ENCODE measurements at places on chromosomes 13 and 19. TPM values are rescaled to one million over a fixed set of nuclear protein-coding genes. Genes with fewer than 3 reads are reported as not detected.

The TPTE2 gene
- not detected for total RNA-seq

The NLRP5 gene
- total RNA-seq: not detected

The ZNF606 gene
- total RNA-seq: 7.0 TPM

The NBEA gene
- total RNA-seq: 4.6 TPM

The XAB2 gene
- total RNA-seq: 22.9 TPM

The PIP5K1C gene
- total RNA-seq: 34.1 TPM

The ERICH6B gene
- not detected for total RNA-seq

The ACP7 gene
- not detected for total RNA-seq

The AMH gene
- 0.18 TPM for total RNA-seq

The SYCN gene
- not detected for total RNA-seq

The IFT88 gene
- 9.6 TPM for total RNA-seq

The IL12RB1 gene
- 0.09 TPM for total RNA-seq

The SIGLEC11 gene
- total RNA-seq: 0.09 TPM

The PODNL1 gene
- total RNA-seq: 0.09 TPM

The MAST1 gene
- total RNA-seq: 0.09 TPM

The HSD17B14 gene
- total RNA-seq: 4.9 TPM

The RUBCNL gene
- total RNA-seq: not detected

The SPACA7 gene
- not detected for total RNA-seq

The TINCR gene
- under 0.01 TPM for total RNA-seq

The ZNF699 gene
- total RNA-seq: 10.3 TPM

The SPIB gene
- not detected for total RNA-seq

The ZNF649 gene
- 7.6 TPM for total RNA-seq

The ZNF121 gene
- 41.8 TPM for total RNA-seq

All from endothelial cell of coronary artery (primary cell).